ENCODE measurements at places on chromosomes 11 and 22.

DNA sequence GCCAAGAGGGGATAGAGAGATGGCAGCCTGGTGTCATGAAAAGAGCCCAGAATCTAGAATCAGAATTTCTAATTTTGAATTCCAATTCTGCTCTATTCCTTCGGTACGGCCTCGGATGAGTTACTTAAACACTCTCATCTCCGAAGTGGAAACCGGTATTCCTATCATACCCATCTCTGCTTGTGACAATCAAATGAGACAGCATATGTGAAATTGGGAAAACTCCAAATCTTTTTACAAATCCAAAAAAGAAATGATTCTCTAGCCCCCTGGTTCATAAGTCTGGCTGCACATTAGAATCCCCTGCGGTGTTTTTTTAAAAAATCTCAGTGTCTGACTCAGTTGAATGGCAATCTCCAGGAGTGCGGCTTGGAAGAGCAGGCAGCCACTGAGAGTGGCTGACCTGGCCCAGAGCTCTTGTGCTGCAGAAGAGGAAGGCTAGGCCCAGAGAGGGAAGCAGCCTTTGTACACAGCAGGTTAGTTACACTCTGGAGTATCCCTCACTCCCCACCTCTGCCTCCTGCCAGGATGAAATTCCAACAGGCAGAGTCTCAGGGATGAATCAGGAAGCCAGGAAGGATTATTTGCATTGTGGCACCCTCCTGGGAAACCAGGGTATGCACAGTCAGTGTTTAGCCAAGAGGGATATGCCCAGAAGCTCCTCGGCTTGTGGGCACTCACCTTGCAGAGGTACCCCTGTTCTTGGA, 93.6 kb upstream of the ISX start:
- no peak for DNase-seq

DNA sequence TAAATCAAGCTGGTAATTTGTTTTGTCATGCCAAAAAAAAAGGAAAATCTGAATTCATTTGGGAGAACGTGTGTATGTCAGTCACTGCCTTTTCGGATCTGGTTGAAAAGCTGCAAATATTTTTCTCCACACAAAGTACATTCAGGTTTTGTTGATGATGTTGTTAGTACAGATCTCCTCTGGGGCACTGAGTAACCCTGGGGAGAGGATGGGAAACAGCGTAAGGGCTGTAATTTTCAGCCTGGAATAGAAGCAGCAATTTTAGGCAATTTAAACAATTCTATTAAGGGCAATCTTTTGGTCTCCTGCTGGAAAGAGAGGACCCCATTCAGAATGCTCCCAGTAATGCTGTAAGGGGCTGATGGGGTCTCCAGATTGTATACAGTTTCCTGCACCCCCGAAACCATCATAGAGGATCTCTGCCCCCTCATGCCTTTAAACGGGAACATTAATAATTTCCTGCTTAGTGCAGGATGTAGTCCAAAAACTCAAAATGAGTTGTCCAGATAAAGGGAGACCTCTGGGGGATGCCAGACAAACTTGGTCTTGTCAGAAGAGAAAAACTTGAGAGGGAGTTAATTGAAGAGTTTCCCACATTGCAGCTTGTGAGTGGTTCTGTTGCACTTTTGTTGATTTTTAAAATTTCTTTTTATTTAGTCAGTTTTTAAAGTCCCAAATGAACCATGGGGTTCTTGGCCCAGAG, 132.3 kb downstream of the COMMD9 start:
- no peak for DNase-seq

DNA sequence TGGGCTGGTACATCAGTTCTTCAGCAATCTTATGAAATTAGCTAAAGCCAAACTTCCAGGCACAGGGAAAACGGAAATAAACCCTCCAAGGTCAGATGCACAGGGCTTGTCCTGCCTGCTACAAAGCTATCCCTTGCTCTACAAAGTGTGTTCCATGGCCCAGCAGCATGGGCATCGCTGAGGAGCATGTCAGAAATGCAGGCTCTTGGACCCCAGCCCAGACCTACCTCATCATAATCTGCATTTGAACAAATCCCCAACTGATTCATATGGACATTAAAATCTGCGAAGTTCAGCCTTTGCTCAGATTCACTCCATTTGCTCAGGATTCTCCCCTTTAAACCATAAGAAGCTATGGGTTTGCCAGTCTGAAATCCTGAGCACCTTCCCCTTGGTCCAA, 129.7 kb upstream of the CSNK2A3 start:
- no peak for DNase-seq

DNA sequence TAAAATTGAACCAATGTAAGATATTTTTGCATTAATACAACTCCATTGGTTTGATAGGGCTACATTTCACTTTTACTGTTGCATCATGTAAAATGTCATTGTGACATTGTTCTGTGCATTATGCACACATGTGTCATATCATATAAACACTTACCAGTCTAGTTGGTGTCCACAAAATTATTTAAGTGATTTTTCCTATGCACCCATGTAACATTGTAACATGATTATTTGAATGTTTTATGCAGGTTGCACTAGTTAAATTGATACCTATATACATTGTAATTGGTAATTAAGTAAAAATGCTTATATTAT, 9.6 kb upstream of the BIRC3 start:
- DNase-seq = no peak

Measured in body of pancreas (tissue), 4 donors.